Activated T-helper 9 cell treated with anti-CD3 and anti-CD28 coated beads, Interleukin-2, amount 50 U/mL, for 16 hours (primary cell): ENCODE measurements at places on chromosomes 3 and 15.

DNA sequence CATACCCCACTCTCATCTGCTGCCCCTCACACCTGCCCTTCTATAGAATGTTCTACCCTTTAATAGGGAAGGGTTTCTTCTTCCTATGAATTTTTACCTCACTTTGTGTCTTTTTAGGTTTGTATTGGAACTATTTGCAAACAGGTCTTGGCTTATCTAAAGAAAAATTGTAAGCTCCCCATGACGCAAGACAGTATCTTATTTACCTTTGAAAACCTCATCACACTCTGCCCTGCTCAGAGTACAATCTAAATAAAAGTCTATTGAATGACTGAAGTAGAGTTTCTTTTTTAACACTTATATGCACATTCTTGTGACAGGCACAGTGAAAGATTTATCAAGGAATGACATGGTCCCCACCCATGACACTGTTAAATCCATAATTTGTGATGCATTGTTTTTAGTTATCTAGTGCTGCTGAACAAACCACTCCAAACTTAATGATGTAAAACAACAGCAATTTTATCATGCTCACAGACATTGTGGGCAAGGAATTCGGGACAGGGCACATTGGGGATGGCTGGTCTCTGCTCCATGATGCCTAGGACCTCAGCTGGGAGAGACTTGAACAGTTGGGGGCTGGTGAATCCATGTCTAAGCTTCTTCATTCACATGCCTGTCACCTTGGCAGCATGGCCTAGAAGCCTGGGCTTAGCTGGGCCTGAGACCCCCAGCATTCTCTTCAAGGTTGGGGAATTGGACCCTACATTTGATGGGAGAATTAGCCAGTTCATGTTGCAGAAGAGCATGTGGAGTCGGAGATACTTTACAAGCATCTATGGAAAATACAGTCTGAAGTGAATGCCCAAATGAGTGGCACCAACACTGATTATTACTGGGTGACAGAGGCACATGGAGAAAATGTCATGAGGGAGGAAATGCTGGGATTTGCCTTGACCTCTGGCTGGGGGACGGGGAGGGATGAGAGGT, 252.2 kb upstream of the CTDSPL start:
- DNase-seq = no peak

DNA sequence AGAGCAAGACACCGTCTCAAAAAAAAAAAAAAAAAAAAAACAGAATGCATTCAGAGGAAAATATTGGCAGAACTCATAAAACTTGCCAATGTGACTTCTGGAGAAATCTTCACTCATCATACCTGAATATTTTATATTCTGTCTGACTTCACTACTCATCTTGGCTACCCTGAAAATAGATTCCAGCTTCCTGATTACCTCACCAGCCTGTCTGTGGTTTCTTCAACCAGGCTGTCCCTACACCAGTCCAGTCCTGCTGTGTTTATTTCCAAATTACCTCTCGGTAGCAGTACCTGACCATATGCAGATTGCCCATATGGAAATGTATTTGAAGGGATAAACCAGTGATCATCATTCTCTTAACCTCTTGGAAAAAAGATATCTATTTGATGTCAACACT, 9.3 kb upstream of the P3H2 start:
- DNase-seq = no peak

GRCh38 chr15:77999486-77999885, 78.0 kb downstream of the TBC1D2B start:
- DNase-seq = no peak

DNA sequence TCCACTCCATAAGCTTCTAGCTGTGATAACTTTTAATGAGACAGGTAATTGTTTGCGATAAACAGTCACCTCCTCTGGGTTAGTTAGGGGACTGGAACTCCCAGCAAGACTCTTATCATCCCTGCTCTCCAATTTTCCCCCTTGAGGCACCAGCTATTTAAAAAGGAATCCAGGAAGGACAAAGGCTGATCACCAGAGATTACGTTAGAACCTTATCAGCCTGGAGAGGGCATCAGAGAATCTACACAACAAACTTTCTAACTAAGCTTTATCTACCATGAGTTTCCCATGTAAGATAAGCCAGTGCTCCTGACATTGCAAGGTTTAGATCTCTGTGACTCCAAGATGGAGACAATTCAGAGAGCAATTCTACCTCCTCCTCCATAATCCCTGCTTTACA, 31.3 kb downstream of the GPR176 start:
- DNase-seq = no peak

DNA sequence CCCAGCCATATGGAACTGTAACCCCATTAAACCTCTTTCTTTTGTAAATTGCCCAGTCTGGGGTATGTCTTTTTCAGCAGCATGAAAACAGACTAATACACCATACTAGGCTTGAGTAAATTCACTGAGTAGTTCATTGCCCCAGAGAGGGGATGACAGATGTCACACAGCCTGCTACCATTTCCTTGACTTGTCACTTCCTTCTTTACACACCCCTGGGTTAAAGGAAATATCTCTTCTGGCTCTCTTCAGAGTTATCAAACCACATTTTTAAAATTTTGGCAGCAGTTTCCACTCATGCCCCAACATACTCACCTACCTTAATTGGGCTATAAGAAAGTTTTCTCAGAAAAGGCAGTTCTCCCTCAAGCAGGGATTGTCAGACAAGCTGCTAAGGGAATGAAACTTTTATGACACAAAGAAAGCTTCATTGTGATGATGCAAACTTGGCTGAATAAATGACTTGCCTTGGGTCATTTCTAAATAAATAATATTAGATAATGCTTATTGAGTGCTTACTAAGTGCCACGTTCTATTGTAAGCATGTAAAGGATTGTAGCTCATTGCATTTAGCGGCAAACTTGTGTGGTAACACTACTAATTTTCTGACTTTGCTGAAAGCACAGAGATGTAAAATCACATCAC, 68.0 kb upstream of the RBMS3 start:
- no peak for DNase-seq

DNA sequence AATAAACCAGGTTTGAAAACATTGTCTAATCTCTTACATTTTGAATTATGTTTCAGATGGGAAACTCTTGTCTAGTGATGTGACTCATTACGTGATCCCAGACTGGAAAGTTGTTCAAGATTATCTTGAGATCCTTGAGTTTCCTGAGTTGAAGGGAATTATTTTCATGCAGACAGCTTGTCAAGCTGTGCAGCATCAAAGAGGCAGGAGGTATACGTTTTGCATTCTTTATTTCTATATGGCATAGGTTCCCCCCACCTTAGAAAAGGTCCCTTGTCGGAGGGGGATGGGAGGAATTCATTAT, 1.5 kb downstream of the DIS3L start:
- DNase-seq = no peak

GRCh38 chr3:190076601-190077394, 43.9 kb downstream of the P3H2 start:
- DNase-seq = no peak

GRCh38 chr3:41482134-41482533, 282.8 kb downstream of the CTNNB1 start:
- DNase-seq = no peak

DNA sequence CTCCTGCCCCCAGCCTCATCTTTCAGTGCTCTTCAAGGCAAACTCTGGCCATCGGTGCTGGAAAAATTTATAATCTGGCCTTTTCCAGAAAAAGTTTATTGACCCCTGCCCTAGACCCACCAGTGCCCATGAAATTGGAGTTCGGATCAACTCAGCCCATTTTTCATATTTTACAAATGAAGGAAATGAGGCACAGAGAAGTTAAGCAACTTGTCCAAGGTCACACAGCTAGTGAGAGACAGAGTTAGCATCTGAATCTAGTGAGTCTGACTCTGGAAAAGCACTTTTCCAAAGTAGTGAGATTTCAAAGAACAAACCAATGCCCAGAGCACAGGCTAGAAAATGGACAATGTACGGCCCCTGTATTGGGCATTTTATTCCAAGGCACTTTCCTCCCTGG, 69.4 kb upstream of the TLE3 start:
- no peak for DNase-seq

GRCh38 chr15:70147178-70147760, 49.6 kb upstream of the TLE3 start:
- no peak for DNase-seq

DNA sequence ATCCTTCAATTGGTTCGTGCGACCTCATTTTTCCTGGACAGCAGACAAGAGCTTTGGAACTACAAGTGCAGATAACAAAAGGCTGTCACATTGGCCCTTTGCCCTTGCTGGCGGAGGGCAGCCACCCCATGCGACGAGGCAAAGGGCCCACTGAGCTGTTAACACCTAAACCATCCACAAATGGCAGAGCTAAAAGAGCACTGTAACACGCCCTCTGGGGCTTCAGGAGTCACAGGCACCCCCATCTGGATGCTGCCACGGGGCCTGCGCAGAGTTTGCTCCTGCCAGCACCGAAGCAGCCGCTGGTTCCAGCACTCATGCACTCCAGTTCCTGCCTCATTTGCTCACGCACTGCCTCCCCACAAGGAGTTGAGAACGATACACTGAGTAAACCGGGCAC, 524.9 kb downstream of the ZNF385D start:
- no peak for DNase-seq
